ENCODE measurements at places on chromosomes 3 and 15.

- no peak for DNase-seq
Measured at GRCh38 chr3:194287977-194288706, 63.0 kb downstream of the CPN2 start.

GRCh38 chr3:155241579-155241978, 51.9 kb downstream of the STRIT1 start:
- no peak for DNase-seq

DNA sequence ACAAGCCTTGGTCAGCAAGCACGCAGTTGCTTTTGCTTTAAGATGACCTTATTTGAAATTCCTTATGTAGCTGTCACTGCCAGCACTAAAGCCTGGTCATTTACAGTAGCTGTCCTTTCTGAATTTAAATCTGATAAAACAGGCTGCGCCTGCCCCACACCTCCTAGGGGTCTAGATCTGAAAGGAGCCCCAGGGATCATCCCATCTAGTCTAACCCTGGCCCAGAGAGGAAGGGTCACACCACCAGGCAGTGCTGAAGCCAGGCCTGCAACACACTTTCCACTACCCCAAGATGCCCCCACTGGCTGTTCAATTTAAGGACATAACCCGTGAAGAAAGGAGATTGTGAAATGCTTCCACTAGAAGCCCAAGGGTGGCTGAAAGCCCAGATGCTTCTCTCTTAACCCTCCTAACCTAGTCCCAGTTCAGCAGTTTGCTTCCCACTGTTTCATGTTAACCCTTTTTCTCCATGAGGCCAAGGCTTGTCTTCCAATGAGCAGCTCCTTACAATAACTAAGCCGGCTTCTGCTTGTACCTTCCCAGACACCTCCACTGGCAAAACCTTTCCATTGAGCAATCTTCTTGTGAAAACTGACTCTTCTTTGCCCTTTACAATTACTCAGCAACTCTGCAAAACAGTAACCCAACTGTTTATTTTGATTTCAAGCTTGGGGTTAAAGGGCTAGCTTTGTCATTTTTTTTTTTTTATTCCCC, 198.9 kb upstream of the LPP start:
- DNase-seq: no peak

- no peak for DNase-seq
Measured at GRCh38 chr15:38864827-38865581, 300.4 kb upstream of the RASGRP1 start.
